Activated naive CD4-positive, alpha-beta T cell treated with anti-CD3 and anti-CD28 coated beads, Interleukin-2, amount 50 U/mL, for 72 hours (primary cell): ENCODE measurements at places on chromosomes 11 and 22.

DNA sequence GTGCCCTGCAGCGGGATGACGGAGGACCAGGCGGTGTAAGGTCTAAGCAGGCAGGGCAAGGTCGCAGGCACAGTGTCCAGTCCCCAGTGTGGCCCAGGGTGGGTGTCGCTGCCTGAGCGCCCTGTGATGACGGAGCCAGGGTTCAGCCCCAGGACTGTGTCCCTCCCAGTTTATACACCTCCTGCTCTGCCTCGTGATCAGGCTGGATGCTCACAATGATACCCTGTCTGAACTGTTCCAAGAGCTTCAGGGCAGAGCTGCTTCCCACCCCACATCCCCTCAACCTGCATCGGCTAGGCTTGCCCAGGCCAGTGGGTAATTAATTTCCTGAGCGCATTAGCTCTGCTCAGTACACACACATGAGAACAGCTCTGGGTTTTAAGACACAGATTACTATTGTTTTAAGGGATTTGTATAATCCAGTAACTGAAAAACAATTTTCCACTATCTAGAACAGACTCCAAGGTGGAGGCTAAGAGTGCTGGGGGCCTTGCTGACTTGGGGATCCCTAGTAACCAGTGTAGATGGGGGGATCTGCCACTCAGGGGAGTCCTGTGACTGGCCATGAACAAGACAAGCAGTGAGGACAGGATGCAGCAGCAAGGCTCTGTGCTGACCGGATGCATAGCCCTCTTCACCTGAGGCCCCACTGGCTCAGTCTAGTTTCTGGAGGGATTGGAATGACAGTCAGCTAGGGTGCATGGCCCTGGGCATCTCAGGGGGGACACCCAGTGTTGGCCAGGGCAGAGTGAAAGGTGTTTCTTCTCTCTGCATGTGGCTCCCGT, 34.1 kb downstream of the GNAZ start:
- no peak for DNase-seq

GRCh38 chr11:113904379-113905101, at the start of gene HTR3B:
Gene HTR3B (plus strand): TSS chr11:113904796. CDS start chr11:113904934, 138 bp downstream.
- no peak for DNase-seq

GRCh38 chr22:44689173-44689572, 12.8 kb upstream of the PRR5 start:
- no peak for DNase-seq

GRCh38 chr11:64339754-64340408, at the start of gene CCDC88B:
Gene CCDC88B (plus strand): TSS chr11:64340204. CDS start chr11:64340267, 63 bp downstream.
- peak; percentile 85 for DNase-seq
